Activated naive CD4-positive, alpha-beta T cell treated with anti-CD3 and anti-CD28 coated beads for 36 hours (primary cell): ENCODE measurements at places on chromosomes 5 and 9. TPM values are rescaled to one million over a fixed set of nuclear protein-coding genes. Genes with fewer than 3 reads are reported as not detected.
A peak's percentile ranks its signal among the peaks of the same experiment; 100 is the strongest.

Gene DNAJC18
- 18.1 TPM for total RNA-seq

- DNase-seq: no peak
Observed at GRCh38 chr5:1330847-1331831, 13.8 kb downstream of the CLPTM1L start.

DNA sequence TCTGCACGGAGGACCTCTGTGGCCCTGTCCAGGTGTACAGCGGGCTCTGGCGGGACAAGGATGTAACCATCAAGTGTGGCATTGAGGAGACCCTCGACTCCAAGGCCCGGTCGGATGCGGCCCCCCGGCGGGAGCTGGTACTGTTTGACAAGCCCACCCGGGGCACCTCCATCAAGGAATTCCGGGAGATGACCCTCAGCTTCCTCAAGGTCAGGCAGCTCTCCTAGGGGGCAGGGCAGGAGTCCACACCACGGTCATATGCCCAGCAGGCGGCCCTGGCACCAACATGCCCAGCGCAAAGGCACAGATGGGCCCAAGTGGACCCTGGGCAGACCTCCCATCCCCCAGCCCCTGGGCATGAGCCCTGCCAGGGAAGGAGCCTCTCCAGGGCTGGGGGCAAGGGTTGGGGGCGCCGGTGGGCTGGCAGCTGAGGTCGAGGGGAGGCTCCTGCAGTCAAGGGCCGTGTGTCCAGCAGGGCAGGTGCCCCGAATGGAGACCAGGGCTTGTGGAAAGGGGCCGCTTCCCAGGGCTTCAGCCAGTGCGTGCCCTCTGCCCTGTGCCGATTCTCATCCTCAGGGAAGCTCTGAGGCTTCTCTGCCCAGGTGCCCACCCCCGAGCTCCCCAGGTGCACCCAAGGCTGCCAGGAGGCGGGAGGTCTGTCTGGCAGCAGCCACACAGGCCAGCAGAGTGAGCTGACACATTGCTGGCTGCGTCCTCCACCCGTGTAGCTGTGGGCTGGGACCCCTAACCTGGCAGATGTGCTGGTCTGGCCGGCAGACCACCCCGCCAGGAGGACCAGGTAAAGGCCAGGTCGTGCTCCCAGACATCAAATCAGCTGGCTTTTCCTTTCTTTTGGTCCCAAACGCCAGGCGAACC lies 10.0 kb downstream of the DIPK1B start:
- DNase-seq: no peak

- no peak for DNase-seq
Observed at GRCh38 chr9:110309681-110310080, 28.0 kb downstream of the TXNDC8 start.

Gene PAPPA
- total RNA-seq: not detected

Gene PCDHA4
- not detected for total RNA-seq

DNA sequence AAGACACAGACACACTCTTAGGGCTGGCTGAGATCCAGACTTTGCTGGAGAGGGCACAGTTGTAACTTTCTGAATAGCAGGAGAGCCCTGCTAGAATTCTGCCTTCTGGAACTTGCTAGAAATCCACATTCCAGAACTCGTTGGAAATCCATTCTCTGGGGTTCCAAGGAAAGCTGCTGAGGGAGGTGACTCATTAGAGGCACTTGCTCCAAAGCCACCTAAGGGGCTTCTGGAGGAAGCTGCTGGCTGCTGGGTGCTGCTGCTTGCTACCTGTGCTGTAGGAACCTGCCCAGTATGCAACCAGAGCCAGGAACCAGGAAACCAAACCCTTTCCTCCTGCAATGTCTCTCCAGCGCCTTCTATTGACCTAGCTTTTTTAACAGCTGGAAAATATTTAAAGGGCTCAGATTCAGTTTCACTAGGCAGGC lies 4.1 kb upstream of the TLE4 start:
- no peak for DNase-seq

Gene SPINK7
- total RNA-seq: not detected

- DNase-seq: no peak
Observed at GRCh38 chr5:157113002-157113401, 4.2 kb upstream of the HAVCR2 start.

GRCh38 chr5:78328585-78329173 lies 31.7 kb upstream of the SCAMP1 start:
- no peak for DNase-seq

Gene ARSI
- total RNA-seq: not detected

- DNase-seq: no peak
Observed at GRCh38 chr9:99828417-99829176, 6.9 kb downstream of the NR4A3 start.

- no peak for DNase-seq
Observed at GRCh38 chr9:35110327-35110761, 5.3 kb downstream of the ATOSB start.

- no peak for DNase-seq
Observed at GRCh38 chr9:131470581-131470991, 32.1 kb upstream of the POMT1 start.

- no peak for DNase-seq
Observed at GRCh38 chr5:83877911-83878706, 157.5 kb upstream of the HAPLN1 start.

Gene TLE4
- total RNA-seq: 11.2 TPM

DNA sequence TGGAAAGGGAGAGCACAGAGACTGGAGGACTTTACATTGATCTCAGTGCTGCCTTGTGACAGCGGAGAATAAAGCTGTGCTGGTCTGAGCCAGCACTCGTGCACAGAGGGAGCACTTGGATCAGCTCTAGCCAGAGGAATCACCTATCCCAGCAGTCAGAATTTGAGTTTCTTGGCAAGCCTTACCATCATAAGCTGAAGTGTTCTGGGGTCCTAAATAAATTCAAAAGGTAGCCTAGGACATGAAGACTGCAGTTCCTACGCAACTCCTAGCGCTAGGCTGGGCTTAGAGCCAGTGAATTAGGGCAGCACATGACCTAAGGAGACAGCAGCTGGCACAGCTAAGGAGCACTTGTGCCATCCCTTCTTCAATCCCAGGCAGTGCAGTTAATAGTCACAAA lies 119.5 kb downstream of the HMHB1 start:
- no peak for DNase-seq

Gene SPEF2
- 6.6 TPM for total RNA-seq

GRCh38 chr5:116576053-116576713 lies 1.6 kb upstream of the SEMA6A start:
- DNase-seq: peak; percentile 56

Gene WDR38
- total RNA-seq: not detected

GRCh38 chr9:133527444-133527920 lies 2.7 kb upstream of the MYMK start:
- DNase-seq: no peak

DNA sequence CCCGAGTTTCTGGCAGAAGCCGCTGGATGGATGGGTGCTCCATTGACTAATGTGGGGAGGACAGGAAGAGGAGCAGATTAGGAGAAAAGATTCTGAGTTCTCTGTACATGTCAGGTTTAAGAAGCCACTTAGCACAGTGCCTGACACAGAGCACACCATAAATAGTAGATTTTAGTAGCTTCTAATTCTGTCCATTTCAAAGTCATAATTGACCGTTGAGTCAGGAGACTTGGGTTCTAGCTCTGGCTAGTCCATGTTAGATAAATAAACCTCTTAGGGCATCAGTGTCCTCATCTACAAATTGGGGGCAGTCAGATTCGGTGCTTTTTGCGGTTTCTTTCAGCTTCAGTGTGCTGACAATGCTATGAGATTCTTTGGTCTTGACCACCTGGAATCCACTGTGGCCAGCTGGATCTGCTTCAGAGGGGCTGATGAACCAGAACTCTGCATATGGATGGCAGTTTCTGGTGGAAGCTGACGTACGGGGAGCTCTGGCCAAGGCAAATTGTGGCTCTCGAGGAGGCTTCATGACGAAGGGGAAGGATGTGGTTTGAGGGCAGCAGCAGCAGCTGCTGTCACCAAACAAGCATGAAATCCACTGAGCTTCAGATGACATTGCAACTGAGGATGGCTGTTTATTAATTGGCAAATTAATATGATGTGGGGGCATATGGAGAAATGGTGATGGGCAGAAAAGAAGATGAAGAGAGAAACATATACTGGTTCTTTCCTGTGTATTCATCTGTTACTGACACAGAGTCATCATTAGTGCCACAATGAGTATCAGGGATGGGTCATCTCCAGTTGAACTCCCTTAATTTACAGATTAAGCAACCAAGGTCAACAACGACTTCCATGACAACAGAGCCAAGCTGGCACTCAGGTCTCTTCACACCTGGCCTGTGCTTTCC lies 134.4 kb downstream of the AOPEP start:
- peak; percentile 83 for DNase-seq

DNA sequence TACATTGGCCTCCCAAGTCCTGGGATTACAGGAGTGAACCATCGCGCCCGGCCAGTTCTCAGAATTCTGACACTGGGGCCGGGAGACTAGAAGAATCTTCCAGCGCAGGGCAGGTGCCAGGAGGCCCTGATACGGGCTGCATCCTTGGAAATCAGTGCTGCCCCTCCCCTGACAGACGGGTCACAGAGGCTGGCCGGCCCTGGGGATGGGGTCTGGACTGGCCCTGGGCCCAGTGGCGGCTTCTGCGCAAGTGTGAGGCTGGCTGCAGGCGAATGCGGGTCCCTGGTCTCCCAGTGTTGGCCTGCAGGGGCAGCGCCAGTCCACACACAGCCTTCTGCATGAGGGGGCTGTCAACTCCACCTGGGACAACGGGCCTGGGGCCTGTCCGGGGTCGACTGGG lies 831 bp upstream of the TBC1D9B start:
- DNase-seq: no peak

- no peak for DNase-seq
Observed at GRCh38 chr5:10445352-10445751, 3.7 kb downstream of the ROPN1L start.

Gene KCNMB1
- 0.05 TPM for total RNA-seq

DNA sequence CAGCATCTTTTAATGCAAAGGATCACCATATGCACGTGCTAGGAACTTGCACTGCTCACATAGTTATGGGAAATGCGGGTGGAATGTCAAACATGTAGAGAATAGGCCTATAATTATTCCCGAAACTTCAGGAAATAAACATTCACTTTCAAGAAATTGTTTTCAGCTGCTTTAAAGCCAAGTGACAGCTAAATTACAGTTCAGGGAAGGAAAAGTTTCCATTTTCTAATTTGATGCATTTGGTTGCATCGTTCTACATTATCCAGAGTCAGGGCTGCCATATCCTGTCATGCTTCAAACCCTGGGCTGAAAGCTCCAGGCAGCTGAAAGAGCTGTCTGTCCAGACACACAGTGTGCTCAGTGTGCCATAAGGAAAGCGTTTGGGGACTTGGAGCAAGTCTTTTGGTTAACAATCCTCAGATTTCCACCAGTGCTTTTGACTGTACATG lies 518.1 kb downstream of the CSNK1G3 start:
- DNase-seq: no peak

Gene RLN2
- total RNA-seq: 4.0 TPM
